ENCODE measurements at places on chromosomes 2 and 18.

DNA sequence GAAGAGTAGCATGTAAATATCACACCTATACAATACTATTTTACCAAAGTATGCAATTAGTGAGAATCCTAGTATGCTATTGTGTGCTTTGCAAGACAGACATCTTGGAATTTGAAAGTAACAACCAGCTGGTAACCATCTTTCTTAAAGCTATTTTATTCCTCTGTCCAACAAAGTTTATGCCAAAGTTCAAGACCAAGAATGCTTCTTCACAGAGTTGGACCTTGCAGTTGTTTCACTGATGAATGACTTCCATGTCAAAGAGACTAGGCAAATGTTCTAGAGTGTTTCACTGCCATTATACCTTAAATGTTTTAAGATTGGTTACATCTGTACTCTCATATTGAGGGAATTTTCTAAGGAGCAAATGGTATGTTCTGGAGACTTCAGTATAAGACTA lies 215.2 kb upstream of the CRIM1 start:
- DNase-seq = no peak

- DNase-seq = no peak
Measured at GRCh38 chr18:39806525-39806924, 2148.5 kb upstream of the PIK3C3 start.

GRCh38 chr2:7207631-7208030 lies 290.4 kb downstream of the RNF144A start:
- DNase-seq = no peak

- no peak for DNase-seq
Measured at GRCh38 chr2:111944531-111945210, 46.3 kb downstream of the MERTK start.

- DNase-seq = no peak
Measured at GRCh38 chr2:3624059-3624794, 29.3 kb downstream of the COLEC11 start.

DNA sequence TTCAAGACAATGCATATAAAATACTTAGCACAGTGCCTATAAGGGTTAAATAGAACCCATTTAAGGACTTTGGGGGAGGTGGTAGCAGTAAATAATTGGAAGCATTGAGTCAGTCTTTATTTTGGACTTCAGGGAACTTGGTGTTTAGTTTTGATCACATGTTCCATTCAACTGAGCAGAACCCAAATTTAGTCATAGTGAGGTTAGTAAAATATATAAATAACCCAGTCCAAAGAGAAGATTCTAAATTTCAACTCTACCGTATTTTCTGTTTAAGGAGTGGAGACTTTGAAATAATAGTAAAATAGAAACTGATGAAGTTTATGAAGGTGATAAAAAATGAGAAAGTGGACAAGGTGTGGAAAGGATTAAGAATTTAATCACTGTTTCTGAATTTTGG lies 19.7 kb downstream of the TWSG1 start:
- DNase-seq = no peak

- DNase-seq = no peak
Measured at GRCh38 chr2:234970477-234970882, 18.7 kb downstream of the SH3BP4 start.

DNA sequence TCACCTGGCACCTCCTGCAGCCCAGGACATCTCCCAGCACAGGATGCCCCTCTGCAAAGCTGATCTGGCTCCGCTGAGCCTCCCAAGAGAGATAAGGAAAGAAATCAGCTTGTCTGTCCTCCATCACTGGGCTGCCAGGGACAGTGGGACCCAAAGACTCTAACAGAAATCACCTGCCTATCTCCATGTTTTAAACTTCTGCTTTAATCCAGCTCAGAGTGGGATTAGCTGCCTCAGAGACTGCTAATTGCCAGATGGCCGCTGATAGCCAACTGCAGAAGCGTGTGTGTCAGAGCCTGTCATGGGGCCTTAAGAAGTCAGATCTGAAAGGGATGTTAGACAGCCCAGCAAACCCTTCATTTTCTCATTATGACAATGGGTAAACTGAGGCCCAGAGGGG lies 389.4 kb upstream of the KLHL29 start:
- DNase-seq = no peak

- DNase-seq = no peak
Measured at GRCh38 chr2:70826696-70827350, 6.4 kb upstream of the CLEC4F start.

GRCh38 chr18:45687621-45688020 lies 36.4 kb upstream of the SLC14A1 start:
- no peak for DNase-seq

DNA sequence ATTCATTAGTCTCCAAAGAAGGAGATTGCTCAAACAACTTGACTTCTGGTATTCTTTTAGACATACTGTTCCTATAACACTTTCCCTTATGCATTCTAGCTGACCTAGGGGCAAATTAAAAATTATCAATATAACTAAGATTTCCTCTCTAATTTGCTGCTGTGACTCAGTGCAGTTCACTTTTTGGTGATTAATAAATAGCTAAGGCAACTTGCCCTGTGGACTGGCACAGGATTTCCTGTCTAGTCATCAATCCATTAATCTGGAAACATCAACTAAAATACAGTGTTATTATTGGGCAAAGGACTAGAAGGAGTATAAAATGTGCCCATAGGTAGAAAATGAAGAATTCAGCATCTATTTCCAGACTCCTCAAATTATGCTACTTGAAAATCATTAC lies 83.5 kb upstream of the SERPINE2 start:
- no peak for DNase-seq

DNA sequence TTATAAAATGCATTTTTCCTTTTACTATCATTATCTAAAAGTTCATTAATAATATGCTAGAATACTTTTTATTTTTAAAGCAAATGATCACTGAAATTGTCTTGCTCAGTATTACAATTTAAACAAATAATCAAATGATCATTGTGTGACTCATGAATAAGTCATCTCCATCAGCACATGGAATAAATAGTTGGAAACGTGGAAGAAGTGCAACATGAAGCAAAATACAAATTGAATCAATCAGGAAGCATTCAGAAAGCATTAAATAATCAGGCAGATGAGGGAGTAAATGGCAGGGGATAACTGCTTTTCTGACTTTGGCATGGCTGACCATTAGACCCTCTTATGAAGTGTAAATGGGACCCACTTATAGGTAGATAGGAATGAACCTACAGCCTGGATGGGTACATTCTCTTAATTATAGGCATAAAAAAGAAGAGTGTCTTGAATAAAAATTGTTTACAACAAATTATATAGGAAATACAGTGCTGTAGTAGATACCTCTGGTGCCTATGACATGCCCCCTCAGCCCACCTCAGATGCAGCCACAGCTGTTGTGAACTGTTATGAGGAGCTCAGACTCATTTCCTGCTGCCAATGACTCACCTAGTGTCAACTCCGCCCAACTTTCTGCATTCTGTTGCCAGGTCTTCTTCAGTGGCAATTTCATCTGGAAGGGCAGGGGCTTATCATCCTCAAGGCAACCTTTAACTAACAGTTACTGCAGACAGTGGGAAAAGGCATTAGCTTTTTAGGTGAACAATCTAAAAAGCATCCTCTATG lies 936.0 kb downstream of the TRIB2 start:
- DNase-seq = no peak

DNA sequence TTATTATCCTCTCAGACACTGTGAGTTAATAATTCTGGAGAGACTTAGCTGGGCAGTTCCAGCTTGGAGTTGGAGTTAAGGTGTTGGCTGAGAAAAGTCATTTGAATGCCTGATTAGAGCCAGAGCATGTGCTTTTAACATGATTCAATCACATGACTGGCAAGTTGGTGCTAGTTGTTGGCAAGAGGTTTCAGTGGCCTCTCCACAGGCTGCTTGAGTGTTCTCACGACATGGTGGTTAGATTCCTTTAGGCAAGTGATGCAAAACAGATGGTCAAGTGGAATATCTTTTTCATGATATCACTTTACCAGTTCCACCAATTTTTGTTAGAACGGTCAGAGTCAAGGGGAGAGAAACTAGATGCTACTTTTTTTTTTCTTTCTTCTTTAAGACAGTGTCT lies 262.7 kb upstream of the FN1 start:
- no peak for DNase-seq

DNA sequence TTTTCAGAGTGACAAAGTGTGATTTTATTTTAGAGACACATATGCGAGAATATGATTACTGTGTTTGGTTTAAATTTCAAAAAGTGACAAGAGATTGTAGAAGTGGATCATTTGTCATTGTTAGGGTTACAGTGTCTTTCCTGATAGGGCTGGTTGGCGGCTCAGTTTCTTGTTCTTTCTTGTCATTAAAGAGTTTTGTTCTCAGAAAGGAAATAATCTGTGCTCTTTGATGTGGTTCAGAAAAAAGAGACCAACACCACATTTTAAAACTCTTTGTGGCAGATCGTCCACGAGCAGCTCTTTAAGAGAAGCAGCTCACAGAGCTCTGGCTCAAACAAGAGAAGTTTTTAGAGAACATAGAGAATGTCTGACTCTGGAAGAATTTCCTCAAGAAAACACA lies 45.6 kb upstream of the ZNF532 start:
- no peak for DNase-seq
